ENCODE measurements at places on chromosomes 2 and 18.

- no peak for DNase-seq
Measured at GRCh38 chr2:170362871-170363631, 185.1 kb downstream of the MYO3B start.

GRCh38 chr2:190637903-190638618 is 10.8 kb upstream of the NAB1 start:
- DNase-seq, result no peak

- peak; percentile 4 for DNase-seq
Measured at GRCh38 chr2:35343135-35343534, 1012.4 kb upstream of the CRIM1 start.

DNA sequence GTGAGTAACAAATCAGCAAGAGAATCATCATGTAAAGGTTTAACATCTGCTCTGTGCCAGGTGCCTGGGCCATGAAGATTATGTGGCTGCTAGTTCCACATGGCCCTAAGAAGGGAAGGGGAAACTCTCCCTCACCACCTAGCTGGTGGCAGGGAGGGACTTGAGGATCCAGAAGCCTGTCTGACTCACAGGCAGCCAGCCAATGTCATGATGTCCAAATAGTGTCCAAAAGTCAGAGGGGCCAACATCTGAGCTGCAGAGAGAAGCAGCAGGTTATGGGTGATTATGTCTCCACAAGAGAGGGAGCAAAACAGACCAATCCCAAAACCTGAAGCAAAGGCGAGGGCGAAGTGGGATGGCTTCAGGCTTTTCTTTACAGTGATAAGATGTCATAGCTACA is 61.9 kb upstream of the SPP2 start:
- DNase-seq, result no peak

- no peak for DNase-seq
Measured at GRCh38 chr18:3693410-3693809, 243.4 kb downstream of the TGIF1 start.

DNA sequence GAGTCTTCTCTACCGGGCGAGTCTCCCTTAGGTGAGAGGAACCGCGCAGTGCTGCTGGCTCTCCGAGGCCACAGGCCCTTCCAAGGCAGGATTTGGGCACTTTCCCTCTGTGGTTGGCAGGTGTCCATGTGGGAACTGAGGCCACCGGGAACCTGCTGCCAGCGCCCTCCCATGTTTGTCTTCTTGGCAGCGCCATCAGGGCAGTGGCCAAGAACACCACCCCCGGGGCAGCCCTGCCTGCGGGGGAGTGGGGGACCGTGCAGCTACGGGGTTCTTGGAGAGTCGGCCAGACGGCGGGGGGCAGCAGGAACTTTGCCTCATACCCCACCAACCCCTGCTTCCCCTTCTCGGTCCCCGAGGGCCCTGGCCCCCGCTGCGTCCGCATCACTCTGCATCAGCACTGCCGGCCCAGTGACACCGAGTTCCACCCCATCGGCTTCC is 10.0 kb downstream of the CAPN10 start:
- DNase-seq, result no peak

DNA sequence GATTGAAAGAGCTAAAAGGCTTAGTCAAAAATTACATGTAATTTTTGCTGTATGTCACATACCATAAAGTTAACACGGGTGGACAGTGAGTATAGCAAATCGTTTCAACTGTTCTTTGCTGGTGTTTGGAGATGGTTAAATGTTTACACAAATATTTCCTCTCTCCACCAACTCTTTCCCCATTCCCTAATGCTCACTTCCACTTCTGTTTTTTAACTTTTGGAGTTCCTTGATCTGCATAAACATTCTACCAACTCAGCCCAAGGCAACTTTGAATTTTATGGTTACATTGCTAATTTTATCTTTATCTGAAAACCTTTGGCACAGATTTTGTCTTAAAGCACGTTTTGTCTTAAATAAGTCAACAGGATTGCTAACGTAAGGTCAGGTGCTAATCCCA is 1.9 kb upstream of the SPOPL start:
- DNase-seq, result no peak

GRCh38 chr2:121284463-121285449 is at the start of gene TFCP2L1:
Gene TFCP2L1 (minus strand): TSS chr2:121285202. CDS start chr2:121285109, 93 bp downstream.
- no peak for DNase-seq

DNA sequence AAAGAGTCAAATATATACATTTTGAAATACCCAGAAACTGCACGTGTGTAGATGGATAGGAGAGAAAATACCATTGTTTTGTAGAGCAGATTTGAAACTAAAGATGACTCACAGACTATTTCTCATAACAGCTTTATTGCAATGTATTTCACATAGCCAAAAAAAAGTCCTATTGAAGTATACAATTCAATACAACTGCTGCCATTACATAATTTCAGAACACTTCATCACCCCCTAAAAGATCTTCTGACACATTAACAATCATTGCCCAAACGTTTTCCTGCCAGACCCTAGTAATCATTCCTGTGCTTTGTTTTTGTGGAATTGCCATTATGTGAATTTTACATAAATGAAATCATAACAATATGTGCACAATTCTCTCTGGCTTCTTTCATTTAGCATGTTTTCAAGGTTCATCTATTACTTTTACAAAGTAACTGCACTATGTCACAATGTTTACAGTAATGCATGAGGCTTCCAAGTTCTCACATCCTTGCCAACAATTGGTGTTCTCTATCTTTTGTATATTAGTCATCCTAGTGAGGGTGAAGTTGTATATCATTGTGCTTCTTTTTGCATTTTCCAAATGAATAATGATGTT is 378.6 kb upstream of the CWC22 start:
- DNase-seq, result peak; percentile 72

- peak; percentile 1 for DNase-seq
Measured at GRCh38 chr18:67845035-67845434, 328.5 kb upstream of the DSEL start.

GRCh38 chr2:178125862-178126261 is 13.6 kb downstream of the RBM45 start:
- DNase-seq, result no peak

GRCh38 chr2:217101972-217102371 is 242.1 kb upstream of the TNP1 start:
- DNase-seq, result no peak
